HT-29 (cell line): ENCODE measurements at places on chromosomes 13 and 19. TPM values are rescaled to one million over a fixed set of nuclear protein-coding genes. Genes with fewer than 3 reads are reported as not detected.

Gene ADPRHL1
- total RNA-seq = 1.8 and 3.3 TPM in 2 replicates

Gene ZNF724
- total RNA-seq = 0.10 and 0.70 TPM in 2 replicates

Gene S1PR5
- not detected in 2 replicates for total RNA-seq

Gene USE1
- 27.6 and 29.1 TPM in 2 replicates for total RNA-seq

DNA sequence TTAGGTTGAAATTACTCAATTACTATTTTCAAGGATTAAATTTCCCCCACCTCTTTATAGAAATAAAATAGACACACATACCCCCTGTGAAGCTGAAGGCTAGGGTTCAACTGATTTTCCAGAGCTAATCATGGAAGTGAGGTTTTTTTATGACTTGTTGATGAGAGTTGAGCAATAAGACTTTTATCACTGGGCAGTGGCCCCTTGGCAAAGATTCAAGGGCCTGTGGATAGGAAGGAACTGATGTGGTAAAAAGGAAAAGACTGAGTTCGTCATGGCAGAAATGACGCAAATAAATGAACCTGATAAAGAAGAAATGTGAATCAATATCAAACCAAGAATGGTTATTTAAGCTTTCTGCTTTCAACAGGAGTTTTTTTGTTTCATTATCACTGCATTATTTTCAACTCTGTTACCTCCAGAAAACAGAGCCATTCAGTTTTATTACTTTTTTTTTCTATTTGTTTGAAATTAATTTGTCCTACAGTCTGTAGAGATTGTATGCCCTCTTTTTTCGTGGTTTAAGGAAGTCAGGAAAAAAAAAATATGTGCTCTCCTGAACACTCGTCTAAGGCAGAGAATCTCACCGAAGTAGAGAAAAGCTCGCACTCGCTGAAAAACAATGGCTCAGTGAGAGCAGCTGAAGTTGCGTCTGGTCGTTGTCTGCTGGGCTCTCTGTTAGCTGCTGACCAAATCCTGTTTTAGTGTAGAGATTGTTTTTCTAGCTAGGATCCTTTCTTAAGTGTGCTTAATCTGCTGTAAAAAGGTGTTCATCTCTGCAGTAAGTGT lies 38.9 kb downstream of the STOML3 start:
- DNase-seq = peak; percentile 16

DNA sequence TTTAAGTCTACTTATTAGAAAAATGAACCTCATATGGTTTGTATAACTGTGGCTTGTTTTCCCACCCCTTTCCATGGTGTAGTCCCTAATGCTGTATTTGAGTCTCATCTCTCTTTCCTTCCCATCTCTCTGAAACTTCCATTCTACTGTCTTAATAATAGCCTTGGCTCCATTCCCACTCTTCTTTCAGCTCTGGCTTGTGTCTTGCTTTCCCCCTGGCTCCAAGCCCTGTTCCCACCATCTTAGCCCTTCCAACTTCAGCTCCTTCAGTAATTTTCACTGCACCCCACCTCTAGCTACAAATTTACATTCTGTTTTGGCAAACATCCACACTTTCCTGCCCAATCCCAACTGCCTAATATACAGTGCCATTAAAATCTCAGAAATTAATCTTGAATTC lies 137.5 kb downstream of the SLITRK6 start:
- no peak for DNase-seq

- no peak for DNase-seq
These were observed 26.2 kb upstream of the PLEKHF1 start for GRCh38 chr19:29639086-29639485.

- DNase-seq = no peak
These were observed 523.4 kb downstream of the FGF9 start for GRCh38 chr13:22194106-22194805.

- no peak for DNase-seq
These were observed 781.0 kb upstream of the ARGLU1 start for GRCh38 chr13:107348925-107349324.

DNA sequence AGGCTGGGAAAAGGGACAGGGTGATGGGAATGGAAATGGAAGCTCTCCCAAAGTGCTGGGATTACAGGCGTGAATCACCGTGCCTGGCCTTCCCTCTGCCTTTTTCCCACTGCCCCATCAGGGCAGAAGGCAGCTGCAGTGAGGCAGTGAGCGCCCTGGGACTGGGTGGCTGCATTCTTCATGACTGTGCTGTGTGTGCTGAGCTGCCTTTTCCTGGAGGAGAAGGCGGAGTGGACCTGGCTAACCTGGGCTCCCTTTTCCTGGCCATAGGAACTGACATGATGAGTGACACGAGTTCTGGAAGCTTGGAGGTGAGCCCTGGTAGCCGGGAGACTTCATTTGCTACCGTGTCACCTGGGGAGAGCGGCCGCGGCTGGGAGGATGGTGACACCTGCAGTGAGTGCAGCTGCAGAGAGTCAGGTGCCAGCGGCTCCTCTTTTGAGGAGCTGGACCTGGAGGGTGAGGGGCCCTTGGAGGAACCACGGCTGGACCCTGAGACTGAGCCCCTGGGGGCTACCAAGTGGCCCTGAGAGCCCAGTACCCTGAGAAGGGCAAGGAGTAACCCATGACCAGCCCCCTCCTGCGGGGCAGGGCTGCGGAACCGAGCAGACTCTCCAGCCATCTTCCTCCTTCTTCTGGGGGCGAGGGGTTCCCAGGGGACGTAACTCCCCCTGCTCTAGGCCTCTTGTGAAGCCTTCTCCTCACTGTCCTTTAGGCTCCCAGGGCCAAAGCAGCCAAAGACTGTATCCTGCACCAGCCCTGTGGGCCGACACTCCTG lies 26.3 kb upstream of the ZNF492 start:
- DNase-seq = no peak

- no peak for DNase-seq
These were observed 104.9 kb upstream of the ABCC4 start for GRCh38 chr13:95406176-95406575.

DNA sequence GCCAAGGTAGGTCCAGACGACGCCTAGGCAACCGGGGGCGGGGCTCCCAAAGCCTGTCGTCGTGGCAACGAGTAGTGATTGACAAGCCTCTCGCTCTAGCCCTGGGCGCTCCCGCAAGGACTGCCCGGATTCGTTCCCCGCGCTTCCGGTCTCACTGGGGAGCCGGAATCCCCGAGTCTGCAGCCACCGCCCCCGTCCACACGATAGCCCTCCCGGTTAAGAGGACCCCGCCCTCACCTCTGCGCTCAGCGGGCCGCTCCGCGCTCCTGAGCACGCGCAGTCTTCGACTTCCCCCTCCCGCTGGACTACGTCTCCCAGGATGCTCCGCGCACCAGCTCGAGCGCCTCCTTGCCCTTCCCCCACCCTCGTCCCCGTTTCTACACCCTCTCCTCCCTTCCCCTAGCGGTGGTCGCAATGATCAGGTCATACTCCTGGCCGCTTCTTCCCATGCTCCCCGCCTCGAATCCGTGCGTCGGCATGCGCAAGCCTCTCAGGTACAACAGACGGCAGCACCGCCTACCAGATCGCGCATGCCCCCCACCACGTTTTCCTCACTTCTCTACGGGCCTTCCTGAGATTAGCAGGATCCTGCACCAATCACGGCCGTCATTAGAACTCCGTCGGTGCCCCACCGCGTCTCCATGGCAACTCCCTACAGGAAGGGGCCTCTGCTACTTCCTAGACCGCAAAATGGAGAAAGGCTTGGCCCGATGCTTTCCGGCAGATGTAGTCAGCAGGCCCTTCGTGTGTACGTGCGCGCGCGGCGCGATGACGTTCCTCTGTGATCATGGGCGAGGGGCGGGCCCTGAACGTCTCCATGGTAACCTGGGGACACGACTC lies at the start of gene MZF1:
Gene MZF1 (minus strand): TSS at position 518 of the 840 bp plus-strand sequence. CDS start 1,946 bp downstream, outside the sequence.
- peak; percentile 100 for DNase-seq

DNA sequence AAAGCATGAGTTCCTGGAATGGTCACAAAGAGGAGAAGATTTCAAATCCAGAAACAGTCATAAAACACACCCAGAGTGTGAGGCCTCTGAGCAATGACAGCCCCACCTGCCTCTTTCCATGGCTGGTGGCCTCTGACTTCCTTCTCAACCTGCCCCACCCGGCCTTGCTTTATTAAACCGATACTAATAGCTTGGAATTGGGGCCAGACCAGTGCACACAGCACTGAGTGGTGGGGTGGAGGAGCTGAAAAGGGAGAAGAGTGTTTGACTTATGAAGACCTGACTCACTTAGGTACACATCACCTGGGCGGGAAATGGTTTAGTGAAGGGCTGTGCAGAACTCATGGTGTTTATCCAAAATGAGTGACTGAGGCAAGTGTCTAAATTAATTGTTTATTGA lies 20.7 kb upstream of the CEACAM6 start:
- peak; percentile 99 for DNase-seq

GRCh38 chr13:27474751-27475268 lies 24.4 kb upstream of the MTIF3 start:
- DNase-seq = no peak

- DNase-seq = no peak
These were observed 2.1 kb downstream of the RNF225 start for GRCh38 chr19:58397533-58398037.

GRCh38 chr19:6233056-6233826 lies 46.5 kb downstream of the MLLT1 start:
- no peak for DNase-seq

GRCh38 chr19:2451741-2452140 lies 5.0 kb downstream of the LMNB2 start:
- DNase-seq = no peak

- no peak for DNase-seq
These were observed 45.3 kb upstream of the SERTM1 start for GRCh38 chr13:36628377-36629056.

GRCh38 chr13:51831519-51831918 lies 13.5 kb downstream of the TMEM272 start:
- DNase-seq = no peak
